ENCODE measurements at places on chromosomes 1 and 21. TPM values are rescaled to one million over a fixed set of nuclear protein-coding genes. Genes with fewer than 3 reads are reported as not detected.

Gene RCSD1
- polyA plus RNA-seq: 3.9 TPM

Gene SLAMF8
- 1.8 TPM for polyA plus RNA-seq

Gene HMGN1
- 174 TPM for polyA plus RNA-seq

Gene AKNAD1
- not detected for polyA plus RNA-seq

GRCh38 chr1:167701510-167701909 is 20.3 kb upstream of the MPZL1 start:
- no peak for DNase-seq

GRCh38 chr1:160256396-160257046 is 5.8 kb downstream of the DCAF8 start:
- no peak for DNase-seq

DNA sequence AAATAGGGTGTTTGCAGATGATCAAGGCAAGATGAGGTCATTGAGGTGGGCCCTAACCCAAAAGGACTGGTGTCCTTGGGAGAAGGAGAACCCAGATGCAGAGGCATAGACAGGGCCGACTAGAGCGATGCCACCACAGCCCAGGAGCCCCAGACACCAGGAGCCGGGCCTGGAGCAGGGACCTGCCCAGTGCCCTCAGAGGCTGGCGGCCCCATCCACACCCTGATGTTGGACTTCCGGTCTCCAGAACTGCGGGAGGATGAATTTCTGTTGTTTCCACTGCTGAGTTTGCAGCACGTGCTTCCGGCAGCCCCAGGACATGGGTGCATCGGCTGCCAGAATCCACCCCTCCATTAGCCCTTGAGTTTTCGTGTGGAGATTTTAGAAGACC is 7.2 kb upstream of the ACTRT2 start:
- no peak for DNase-seq

- DNase-seq: no peak
Measured at GRCh38 chr1:236659792-236660587, 26.3 kb upstream of the ACTN2 start.

GRCh38 chr1:36248250-36248894 is 24.1 kb downstream of the THRAP3 start:
- no peak for DNase-seq
